ENCODE measurements at places on chromosomes 5 and 9. TPM values are rescaled to one million over a fixed set of nuclear protein-coding genes. Genes with fewer than 3 reads are reported as not detected.

- H3K27me3 ChIP-seq, result no peaks in the 10 kb centered on the region
- H3K4me1 ChIP-seq, result peaks cover 42% of the 10 kb centered on the region
- peaks cover 74% of the 10 kb centered on the region for H3K36me3 ChIP-seq
Measured at GRCh38 chr9:101393135-101393534, 5.3 kb downstream of the MRPL50 start.

GRCh38 chr5:178116143-178116885 lies 3.0 kb downstream of the N4BP3 start:
- H3K4me3 ChIP-seq, result peak overlapping the region; percentile 29
- DNase-seq, result peak; percentile 62
- H3K4me1 ChIP-seq, result peaks cover 45% of the 10 kb centered on the region
- H3K27ac ChIP-seq, result peak overlapping the region; percentile 37
- peaks cover 30% of the 10 kb centered on the region for H3K27me3 ChIP-seq

Gene WDR55
- total RNA-seq, result 33.7 TPM

- H3K4me1 ChIP-seq, result no peaks in the 10 kb centered on the region
- no peak overlapping the region for H3K27ac ChIP-seq
- H3K4me3 ChIP-seq, result no peak overlapping the region
- no peak for DNase-seq
- no peaks in the 10 kb centered on the region for H3K36me3 ChIP-seq
Measured at GRCh38 chr5:59621477-59621876, 272.0 kb downstream of the PDE4D start.

DNA sequence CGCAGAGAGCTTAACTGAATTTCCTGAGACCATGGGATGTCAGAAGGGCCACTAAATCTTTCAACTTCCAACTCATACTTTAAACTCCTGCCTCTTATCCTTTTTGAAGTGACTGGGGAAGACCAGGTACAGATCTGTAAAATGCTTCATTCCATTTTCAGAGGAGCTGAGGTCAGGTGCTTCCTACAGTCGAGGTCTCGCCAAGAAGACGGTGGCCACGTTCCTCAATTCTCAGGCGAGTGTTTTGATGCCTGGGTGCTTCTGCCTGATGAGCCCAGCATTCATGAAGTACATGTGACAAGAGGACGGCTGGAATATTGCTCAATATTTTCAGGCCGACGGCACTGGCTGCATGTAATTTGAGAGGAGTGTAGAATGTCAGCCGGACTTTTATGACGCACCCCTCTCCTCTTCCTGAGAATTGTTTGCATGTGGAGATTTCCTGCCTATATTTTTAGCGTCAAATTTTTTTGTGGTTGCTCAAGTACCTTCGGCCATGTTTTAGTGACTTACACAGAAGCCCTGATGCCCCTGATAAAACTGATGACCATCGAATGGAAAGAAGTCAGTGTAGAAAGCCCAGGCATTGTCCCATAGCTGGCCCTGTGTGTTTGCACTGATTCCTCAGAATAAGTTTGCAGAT lies 38.8 kb upstream of the GLRX start:
- peak overlapping the region; percentile 26 for H3K27ac ChIP-seq
- H3K36me3 ChIP-seq, result no peaks in the 10 kb centered on the region
- H3K27me3 ChIP-seq, result no peaks in the 10 kb centered on the region
- DNase-seq, result no peak

GRCh38 chr5:113098378-113098777 lies 121.8 kb downstream of the DCP2 start:
- H3K27me3 ChIP-seq, result no peaks in the 10 kb centered on the region
- H3K4me1 ChIP-seq, result no peaks in the 10 kb centered on the region
- no peaks in the 10 kb centered on the region for H3K36me3 ChIP-seq
- H3K27ac ChIP-seq, result no peak overlapping the region
- H3K4me3 ChIP-seq, result no peak overlapping the region

GRCh38 chr9:119611565-119611964 lies 242.3 kb upstream of the BRINP1 start:
- H3K36me3 ChIP-seq, result no peaks in the 10 kb centered on the region
- H3K4me1 ChIP-seq, result no peaks in the 10 kb centered on the region
- H3K27me3 ChIP-seq, result no peaks in the 10 kb centered on the region
- H3K27ac ChIP-seq, result no peak overlapping the region
- no peak for DNase-seq

DNA sequence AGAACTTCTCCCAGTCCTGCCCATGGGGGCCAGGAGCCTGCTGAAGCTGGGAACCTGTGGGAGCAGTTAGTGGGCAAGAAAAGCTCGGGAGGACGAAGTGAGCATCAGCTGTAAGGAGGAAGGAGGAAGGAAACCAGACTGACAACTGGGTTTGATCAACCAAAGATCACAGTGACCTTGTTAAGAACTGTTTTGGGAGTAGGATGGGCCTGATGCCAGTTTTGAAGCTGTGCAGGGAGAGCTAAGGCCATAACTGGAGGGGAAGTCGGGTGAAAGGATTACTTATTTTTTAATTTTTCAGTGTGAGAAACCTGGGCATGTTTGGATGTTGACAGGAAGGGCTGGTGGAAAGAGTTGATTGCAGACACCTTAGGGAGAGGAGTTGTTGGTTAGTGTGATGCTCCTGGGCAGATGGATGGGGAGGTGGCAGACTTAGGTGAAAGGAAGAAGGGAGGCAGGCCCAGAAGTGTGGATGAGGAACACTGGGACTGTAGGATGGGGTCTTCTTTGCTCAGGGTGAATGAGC lies 58.3 kb upstream of the KLF4 start:
- no peaks in the 10 kb centered on the region for H3K4me1 ChIP-seq
- H3K36me3 ChIP-seq, result no peaks in the 10 kb centered on the region
- no peak overlapping the region for H3K4me3 ChIP-seq
- DNase-seq, result no peak

Gene ABO
- total RNA-seq, result 0.27 TPM

GRCh38 chr5:42912184-42912798 lies 100.6 kb upstream of the SELENOP start:
- DNase-seq, result peak; percentile 60
- no peak overlapping the region for H3K4me3 ChIP-seq
- H3K27me3 ChIP-seq, result peaks cover 6% of the 10 kb centered on the region
- no peak overlapping the region for H3K27ac ChIP-seq
- peaks cover 24% of the 10 kb centered on the region for H3K4me1 ChIP-seq
- H3K36me3 ChIP-seq, result no peaks in the 10 kb centered on the region

DNA sequence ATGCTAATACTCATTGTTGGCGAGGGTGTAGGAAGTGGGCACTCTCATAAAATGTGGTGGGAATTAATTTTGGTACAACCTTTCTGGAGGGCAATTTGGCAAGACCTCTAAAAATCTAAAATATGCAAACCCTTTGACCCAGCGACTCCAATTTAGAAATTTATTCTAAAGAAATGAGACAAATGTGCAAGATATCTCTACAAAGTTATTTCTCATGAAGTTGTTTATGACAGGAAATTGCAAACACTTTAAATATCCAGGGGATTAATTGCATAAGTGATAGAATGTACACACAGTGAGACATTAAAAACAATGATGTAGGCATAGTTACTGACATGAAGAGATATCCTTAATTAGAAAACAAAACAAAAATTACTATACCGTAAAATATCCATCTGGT lies 246.3 kb upstream of the MAP3K1 start:
- H3K4me3 ChIP-seq, result no peak overlapping the region
- no peak for DNase-seq
- H3K4me1 ChIP-seq, result peaks cover 14% of the 10 kb centered on the region
- peaks cover 8% of the 10 kb centered on the region for H3K36me3 ChIP-seq

Gene FAM221B
- not detected for total RNA-seq

Gene FRRS1L
- total RNA-seq, result not detected

Gene PCDHGA4
- total RNA-seq, result not detected

Gene SMIM33
- total RNA-seq, result 1.2 TPM

Gene PCDHGA5
- total RNA-seq, result 0.05 TPM

- no peaks in the 10 kb centered on the region for H3K4me1 ChIP-seq
- no peak overlapping the region for H3K27ac ChIP-seq
- no peaks in the 10 kb centered on the region for H3K27me3 ChIP-seq
- H3K36me3 ChIP-seq, result no peaks in the 10 kb centered on the region
- H3K4me3 ChIP-seq, result no peak overlapping the region
- DNase-seq, result no peak
Measured at GRCh38 chr5:179418972-179419371, 73.7 kb upstream of the ADAMTS2 start.

Gene COL5A1
- total RNA-seq, result 0.30 TPM

Gene AQP3
- 194 TPM for total RNA-seq

DNA sequence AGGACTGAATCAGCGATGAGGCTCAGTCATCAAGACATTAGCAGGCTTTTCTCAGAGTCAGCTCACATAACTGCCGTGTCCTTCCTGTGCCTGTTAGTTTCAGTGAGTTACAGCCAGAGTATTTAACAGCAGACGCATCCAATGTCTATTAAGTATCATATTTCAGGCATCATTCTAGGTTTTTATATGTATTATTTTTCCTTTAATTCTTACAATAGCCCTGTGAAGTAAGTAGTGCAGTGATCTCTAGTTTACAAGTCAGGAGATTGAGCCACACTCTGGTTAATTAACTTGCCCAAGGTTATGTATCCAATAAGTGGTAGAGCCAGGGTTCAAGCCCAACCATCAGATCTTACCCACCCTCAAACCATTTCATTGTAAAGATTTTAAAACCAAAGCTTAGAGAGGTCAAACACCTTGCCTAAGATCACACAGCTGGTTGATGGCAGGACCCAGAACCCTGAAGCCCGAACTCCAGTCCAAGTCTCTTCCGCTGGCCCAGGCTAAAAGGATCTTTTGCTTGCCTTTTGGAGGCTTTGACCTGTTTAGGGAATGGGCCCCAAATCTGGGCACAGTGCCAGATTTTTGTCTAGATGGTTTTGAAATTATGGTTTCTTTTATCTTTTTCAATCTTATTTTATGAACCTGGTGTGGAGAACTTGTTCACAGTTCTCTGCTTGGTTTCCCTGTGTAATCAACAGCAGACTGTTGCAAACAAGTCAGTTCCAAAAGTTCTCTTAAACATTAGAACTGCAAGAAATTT lies 261.2 kb upstream of the CLINT1 start:
- H3K27ac ChIP-seq, result no peak overlapping the region
- no peaks in the 10 kb centered on the region for H3K36me3 ChIP-seq
- DNase-seq, result no peak

Gene CDKN2B
- total RNA-seq, result 0.87 TPM

DNA sequence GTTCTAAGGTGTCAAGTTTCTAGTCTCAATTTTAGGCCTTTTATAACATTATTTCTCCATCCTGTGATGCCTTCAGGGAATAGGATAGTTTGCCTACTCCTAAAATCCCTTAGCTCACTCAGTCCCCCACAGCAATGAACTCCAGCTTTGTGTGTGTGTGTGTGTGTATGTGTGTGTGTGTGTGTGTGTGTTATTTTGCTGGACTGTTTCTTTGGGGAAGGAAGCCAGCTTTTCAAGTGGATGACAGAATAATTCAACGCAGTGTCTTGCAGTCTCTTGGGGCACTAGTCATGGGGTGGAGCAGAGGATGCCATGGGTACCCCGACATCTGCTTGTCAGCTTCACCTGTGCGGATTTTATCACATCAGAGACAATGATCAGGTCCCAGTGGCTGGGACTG lies 262.8 kb upstream of the DAPK1 start:
- no peaks in the 10 kb centered on the region for H3K4me1 ChIP-seq
- DNase-seq, result no peak
- H3K36me3 ChIP-seq, result no peaks in the 10 kb centered on the region
- no peak overlapping the region for H3K4me3 ChIP-seq
- H3K27ac ChIP-seq, result no peak overlapping the region

- no peaks in the 10 kb centered on the region for H3K36me3 ChIP-seq
- H3K27ac ChIP-seq, result no peak overlapping the region
- H3K27me3 ChIP-seq, result peaks cover 30% of the 10 kb centered on the region
- H3K4me1 ChIP-seq, result no peaks in the 10 kb centered on the region
- H3K4me3 ChIP-seq, result no peak overlapping the region
- DNase-seq, result no peak
Measured at GRCh38 chr5:73485715-73486114, 12.5 kb upstream of the BTF3 start.

Gene C6
- not detected for total RNA-seq

Gene LRRC19
- total RNA-seq, result not detected

GRCh38 chr5:65014769-65015168 lies 246.0 kb downstream of the CWC27 start:
- DNase-seq, result no peak
- no peak overlapping the region for H3K27ac ChIP-seq
- H3K27me3 ChIP-seq, result no peaks in the 10 kb centered on the region
- peaks cover 1% of the 10 kb centered on the region for H3K36me3 ChIP-seq
- H3K4me1 ChIP-seq, result peaks cover 9% of the 10 kb centered on the region
- no peak overlapping the region for H3K4me3 ChIP-seq

DNA sequence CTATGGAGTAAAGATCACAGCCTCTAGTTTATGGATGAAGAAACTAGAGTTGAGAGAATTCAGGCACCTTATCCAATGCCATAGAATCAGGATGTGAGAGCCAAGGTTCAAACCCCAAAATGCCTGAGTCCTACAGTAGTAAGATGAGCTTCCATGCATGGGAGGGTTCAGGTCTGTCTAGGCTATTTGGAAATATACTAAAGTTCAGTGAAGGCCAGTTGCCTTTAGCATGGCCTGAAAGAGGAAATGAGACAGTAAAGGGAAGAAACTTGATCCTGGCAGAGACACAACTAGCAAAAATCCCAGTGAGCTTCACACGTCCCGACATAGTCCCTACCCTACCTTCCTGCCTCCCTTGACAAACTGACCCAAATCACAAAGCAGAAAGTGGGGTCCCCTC lies 317.0 kb downstream of the RASEF start:
- H3K4me3 ChIP-seq, result no peak overlapping the region
- H3K4me1 ChIP-seq, result no peaks in the 10 kb centered on the region
- no peak overlapping the region for H3K27ac ChIP-seq
- no peaks in the 10 kb centered on the region for H3K36me3 ChIP-seq
- DNase-seq, result no peak

DNA sequence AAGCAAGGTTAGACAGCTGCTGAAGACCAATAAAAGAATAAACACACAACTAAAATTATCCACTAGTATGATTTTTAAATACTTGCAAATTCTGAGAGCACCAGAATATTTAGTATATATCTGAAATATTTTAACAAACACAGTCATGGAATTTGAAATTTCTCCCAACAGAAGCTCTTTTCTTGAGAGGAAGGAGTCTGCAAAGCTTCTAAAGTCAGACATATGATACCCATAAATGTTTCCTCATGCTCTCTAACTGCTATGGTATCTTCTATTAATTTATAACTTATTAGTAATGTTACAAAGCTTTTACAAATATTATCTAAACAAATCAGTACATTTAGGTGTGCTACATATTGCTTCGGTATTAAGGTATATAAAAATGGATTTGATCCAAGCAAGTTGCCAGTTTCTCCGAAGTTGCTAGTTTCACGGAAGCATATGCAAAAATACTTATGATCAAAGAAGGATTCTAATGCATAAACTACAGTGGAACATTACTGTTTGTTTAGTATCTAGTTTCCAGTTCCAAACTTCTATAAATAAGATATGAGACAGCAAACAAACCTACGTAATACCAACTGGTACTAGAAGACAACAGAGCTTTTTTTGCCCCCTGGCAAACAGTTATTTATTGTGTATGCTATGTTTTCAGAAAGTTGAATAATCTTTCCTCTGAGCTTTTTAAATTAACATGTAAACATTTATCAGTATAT lies 22.0 kb downstream of the FNIP1 start:
- no peaks in the 10 kb centered on the region for H3K27me3 ChIP-seq
- peaks cover 6% of the 10 kb centered on the region for H3K36me3 ChIP-seq
- H3K4me1 ChIP-seq, result no peaks in the 10 kb centered on the region
- no peak for DNase-seq
- H3K4me3 ChIP-seq, result no peak overlapping the region
- no peak overlapping the region for H3K27ac ChIP-seq

Gene ACO1
- 8.1 TPM for total RNA-seq

Gene HMCN2
- not detected for total RNA-seq

- no peak overlapping the region for H3K27ac ChIP-seq
- H3K27me3 ChIP-seq, result peaks cover 11% of the 10 kb centered on the region
- no peak overlapping the region for H3K4me3 ChIP-seq
- no peaks in the 10 kb centered on the region for H3K36me3 ChIP-seq
- DNase-seq, result no peak
Measured at GRCh38 chr5:584216-584615, 27.9 kb upstream of the CEP72 start.

Gene CDH9
- total RNA-seq, result not detected

Data from activated CD4-positive, alpha-beta T cell treated with anti-CD3 and anti-CD28 coated beads, Interleukin-2, amount 10 ng/mL, durations not matched to agents 7 days and 5 days (primary cell).